ENCODE measurements at places on chromosomes 7 and 10. TPM values are rescaled to one million over a fixed set of nuclear protein-coding genes. Genes with fewer than 3 reads are reported as not detected.
A peak's percentile ranks its signal among the peaks of the same experiment; 100 is the strongest.

The TAS2R41 gene
- total RNA-seq: not detected

The C7orf33 gene
- not detected for total RNA-seq

GRCh38 chr7:19060761-19061259 lies 56.6 kb downstream of the TWIST1 start:
- DNase-seq: peak; percentile 54

DNA sequence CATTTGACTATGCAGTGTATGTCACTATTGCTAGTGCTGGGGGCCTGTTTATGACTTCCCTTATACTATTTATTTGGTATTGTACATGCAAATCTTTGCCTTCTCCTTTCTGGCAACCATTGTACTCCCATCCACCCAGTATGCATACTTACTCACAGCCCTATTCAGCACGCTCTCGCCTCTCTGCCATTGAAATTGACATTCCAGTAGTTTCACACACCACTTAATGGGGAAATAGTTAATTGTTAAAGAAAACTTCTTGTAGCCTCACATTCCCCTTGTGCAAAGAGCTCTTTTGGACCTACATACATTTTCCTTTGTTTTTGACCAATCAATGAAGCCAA lies 9.9 kb downstream of the CLDN12 start:
- no peak for DNase-seq

DNA sequence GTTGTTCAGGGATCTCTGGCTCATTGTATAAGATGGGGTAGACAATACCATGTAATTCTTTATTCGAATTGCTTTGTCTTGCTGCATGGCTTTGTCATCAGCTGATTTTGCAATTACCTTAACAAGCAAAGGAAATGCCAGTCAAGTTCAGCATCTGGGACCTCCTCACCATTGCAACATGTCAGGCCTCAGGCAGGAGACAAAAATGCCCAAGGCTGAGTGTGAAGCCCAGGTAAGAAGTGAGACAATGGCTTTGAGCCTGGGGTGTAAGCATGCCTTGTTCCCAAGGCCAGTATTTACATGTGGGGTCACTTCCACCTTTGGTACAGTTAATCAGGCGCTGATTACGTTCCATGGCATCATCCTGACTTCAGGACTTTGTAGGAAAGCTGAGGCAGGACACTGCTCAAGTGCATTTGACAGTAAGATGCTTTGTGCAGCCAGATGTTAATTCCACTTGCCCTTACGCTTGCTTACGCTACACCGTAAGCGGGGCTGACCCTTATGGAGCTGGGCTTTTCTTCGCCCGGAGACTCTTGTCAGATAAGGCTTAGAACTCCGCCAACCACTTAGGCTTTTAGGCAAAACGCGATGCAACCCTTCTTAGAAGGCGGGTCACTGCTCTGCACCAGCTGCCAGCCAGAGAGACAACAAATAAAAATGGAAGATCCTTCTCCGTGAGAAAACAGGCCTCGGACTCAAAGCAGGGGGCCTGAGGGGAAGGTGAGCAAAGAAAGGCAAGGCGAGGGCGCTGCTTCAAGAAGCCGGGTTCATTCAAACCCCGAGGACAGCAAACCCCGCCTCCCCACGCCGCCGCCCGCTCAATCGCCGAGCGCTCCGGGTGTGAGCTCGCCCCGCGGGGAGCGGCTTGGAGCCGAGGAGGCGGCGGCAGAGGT lies 1.3 kb upstream of the SP4 start:
- no peak for DNase-seq

- DNase-seq: no peak
Observed at GRCh38 chr7:4556868-4557793, 125.0 kb upstream of the FOXK1 start.

DNA sequence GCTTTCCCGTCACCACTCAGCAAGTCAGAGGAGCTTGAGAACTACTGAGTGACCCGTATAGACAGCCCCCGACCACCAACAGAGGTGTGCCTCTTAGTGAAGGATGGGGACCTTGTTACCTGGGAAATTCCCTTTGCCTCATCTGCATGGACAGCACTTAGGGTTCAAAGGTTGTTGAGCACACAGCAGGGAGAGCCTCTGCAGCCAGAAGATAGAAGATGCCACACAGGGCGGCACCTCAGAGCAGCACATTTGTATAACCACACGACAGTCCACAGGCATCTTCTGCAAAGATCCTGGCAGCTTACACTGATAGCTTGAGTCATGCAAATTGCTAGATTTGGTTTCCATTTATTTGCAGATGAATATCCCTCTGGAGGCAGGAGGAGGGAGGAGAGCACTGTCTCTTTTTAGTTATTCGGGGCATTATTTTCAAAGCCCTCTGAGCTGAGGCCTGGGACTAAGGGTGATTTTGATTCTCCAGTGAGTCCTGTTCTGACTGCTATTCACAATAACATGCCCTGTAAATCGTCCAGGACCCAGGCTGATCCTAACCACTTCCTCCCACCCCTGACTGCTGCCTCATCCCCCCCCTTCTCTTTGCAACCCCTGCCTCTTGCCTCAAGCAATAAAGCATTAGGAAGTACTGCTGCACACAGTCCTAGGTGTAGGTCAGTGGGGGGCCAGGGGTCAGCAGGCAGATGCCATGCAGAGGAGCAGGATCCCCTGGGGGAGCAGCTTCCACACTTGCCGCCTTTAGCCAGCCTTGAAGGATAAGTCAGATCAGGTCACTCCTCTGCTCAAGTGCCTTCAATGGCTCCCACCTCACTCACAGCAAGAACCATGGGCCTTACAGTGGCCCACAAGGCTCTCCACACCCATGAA lies 24.6 kb upstream of the INMT start:
- no peak for DNase-seq

The PDE1C gene
- not detected for total RNA-seq

GRCh38 chr7:117146511-117146910 lies 176.3 kb downstream of the WNT2 start:
- no peak for DNase-seq

- DNase-seq: no peak
Observed at GRCh38 chr7:121343302-121343701, 14.5 kb downstream of the WNT16 start.

GRCh38 chr10:18737236-18737635 lies 78.0 kb downstream of the ARL5B start:
- DNase-seq: no peak

DNA sequence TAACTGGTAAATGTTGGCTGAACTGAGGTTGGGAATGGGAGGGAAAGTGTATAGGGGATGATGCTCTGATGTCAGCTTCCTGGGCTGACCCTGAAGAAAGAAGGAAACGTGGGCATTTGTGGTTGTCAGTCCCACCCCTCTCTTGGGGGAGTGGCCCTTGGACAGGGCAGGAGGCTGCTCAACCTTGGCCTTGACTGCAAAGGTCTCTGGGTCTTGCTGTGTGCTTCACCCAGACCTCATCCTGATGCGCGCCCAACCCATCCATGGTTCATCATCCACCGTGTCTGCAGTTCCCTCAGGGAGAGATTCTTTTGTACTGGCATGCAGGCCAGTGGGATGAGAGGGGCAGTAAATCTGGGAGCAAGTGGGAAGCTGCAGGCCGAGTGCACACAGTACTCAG lies 4.7 kb upstream of the ZYX start:
- no peak for DNase-seq

The PON3 gene
- not detected for total RNA-seq

DNA sequence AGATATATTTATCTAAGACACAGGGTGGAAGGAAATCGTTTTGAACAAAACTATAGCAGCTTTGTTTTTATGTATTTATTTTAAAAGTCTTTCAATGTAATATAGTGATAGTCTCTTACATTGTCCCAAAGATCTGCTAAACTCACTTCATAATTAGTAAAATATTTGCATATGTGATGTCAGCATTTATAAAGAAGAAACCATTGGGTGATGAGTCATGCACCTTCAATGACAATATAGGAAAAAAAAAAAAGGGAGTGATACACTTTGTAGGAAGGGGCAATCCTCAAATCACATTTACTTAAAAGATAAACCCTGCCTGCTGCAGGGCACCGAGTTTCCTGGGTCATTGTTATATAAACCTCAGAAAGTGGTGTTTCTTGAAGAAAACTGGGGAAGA lies 112.4 kb upstream of the SEMA3C start:
- peak; percentile 14 for DNase-seq

The SUPV3L1 gene
- 54.3 TPM for total RNA-seq

- DNase-seq: no peak
Observed at GRCh38 chr10:8056871-8057331, 2.4 kb downstream of the GATA3 start.

DNA sequence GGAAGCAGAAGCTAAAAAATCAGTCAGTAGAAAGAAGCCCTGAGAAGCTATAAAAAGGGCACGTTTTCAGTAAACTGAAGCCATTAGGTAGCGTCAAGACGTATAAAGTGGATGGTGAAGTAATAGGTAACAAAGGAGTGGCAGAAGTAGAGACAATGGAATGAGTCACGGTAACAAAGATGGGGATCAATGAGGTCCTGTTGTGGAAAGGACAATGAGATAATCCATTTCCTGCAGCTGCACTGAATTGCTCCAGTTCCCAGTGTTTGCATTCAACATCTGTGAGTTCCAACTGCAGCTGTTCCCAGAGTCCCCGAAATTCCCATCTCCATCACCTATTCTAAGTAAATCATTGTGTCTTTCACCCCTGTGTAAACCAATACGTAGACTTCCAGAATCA lies 4.8 kb upstream of the HYCC1 start:
- no peak for DNase-seq

The TMEM213 gene
- not detected for total RNA-seq

DNA sequence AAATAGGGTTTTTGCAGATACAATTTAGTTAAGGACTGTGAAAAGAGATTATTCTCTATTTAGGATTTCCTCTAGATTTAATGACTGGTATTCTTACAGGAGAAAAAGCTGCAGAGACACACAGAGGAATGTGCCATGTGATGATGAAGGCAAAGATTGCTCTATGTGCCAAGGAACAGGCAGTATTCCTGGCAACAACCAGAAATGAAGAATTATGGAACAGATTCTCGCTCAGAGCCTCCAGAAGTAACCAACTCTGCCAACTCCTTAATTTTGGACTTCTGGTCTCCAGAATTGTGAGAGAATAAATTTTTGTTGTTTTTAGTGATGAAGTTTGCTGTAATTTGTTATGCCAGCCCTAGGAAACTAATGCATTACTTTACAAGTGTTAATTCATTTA lies 307.6 kb upstream of the SEMA3A start:
- DNase-seq: no peak

GRCh38 chr7:131157530-131158243 lies 170.0 kb upstream of the MKLN1 start:
- no peak for DNase-seq

DNA sequence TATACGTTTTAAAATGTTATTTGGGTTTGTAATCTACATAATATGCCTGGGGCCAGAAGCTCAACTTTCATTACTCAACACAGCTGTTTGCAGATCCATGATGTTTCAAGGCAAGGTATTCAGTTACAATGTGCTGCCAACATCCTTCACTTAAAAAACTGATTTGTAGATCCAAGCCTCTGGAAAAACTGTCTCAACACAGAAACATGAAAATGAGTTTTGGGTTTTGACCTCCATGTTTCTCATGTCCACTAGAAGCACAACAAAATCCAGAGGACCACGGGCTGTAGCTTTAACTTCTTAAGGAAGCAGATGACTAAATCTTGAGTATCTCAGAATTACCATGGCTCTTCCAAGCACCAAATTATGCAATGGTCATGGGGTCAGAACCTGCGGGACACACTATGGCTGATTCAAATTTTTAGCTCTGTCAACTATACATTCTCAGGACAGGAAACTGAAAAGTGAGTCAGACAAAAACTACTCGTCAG lies 247.1 kb upstream of the GRB10 start:
- DNase-seq: no peak

The ACHE gene
- 0.87 TPM for total RNA-seq

- DNase-seq: no peak
Observed at GRCh38 chr7:47902013-47902412, 46.3 kb downstream of the PKD1L1 start.

- DNase-seq: no peak
Observed at GRCh38 chr10:90204131-90204955, 503.0 kb downstream of the KIF20B start.

GRCh38 chr7:55595511-55595910 lies 23.2 kb upstream of the VOPP1 start:
- DNase-seq: no peak

The OR2A5 gene
- total RNA-seq: not detected

The MOGAT3 gene
- not detected for total RNA-seq

DNA sequence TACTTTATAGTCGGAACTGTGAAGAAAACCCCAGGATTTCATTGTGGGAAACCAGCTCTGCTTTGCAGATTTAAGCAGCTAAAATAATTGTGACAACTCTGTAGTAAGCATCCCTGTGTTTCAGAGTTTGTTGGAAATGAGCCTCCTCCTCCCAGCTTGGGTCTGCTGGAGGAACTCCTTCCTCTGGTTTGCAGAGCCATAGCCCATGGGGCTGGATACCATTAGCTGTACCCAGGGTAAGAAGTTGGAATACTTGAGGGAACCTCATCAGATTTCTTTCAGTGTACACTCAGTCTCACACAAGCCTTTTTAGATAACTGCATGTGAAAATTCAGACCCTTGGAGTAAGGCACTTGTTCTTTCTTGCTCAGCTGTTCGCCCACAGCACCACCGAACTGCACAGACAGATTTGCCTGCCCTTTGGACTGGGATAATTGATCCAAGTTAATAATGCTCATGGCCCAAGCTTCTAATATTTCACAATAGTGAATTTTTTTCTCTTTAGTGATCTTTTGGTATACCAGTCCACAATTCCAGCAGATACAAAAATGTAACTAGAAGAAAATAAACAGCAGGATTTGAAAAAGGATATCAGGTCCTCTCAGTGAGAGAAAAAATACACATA lies 467.4 kb upstream of the FZD8 start:
- no peak for DNase-seq

The CALCR gene
- total RNA-seq: not detected

- peak; percentile 85 for DNase-seq
Observed at GRCh38 chr7:116511552-116512519, 12.3 kb downstream of the CAV2 start.

The MYOF gene
- total RNA-seq: 24.2 TPM

DNA sequence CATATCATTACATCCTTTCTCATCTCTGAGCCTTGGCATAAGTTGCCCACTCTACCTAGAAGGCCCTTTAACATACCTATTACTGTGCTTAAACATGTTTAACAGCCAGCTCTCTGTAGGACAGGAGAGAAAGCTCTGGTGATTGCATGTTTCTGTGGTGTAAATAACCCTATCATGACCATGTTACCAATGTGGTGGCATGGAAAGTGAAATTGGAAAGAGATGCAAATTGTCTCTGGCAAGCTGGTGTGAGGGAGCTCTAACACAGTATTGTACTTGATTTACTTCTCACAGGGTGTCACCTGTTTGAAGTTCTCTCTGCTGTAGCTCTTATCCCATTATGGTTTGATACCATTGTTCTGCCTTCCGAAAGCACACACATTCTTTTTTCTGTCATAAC lies 231.8 kb upstream of the DKK1 start:
- no peak for DNase-seq

The KIAA1549 gene
- 4.2 TPM for total RNA-seq

DNA sequence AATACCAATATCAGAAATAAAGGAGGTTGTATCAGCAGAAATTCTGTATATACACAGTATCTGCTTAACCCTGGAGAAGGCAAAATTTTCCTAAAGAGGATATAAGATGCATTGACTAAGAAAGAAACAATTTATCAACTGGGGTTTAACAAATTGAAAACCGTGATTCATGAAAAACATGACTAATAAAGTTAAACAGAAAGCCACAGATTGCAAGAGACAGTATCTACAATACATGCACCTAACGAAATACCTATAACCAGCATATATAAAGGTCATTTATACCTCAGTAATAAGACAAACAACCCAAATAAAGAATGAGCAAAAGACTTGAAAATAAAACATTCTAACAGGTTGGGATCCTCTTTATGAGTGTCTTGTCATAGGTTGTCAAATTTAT lies 101.8 kb downstream of the IQUB start:
- no peak for DNase-seq

GRCh38 chr7:597348-598178 lies 77.9 kb upstream of the PDGFA start:
- no peak for DNase-seq
